ENCODE measurements at places on chromosomes 11 and 22.

DNA sequence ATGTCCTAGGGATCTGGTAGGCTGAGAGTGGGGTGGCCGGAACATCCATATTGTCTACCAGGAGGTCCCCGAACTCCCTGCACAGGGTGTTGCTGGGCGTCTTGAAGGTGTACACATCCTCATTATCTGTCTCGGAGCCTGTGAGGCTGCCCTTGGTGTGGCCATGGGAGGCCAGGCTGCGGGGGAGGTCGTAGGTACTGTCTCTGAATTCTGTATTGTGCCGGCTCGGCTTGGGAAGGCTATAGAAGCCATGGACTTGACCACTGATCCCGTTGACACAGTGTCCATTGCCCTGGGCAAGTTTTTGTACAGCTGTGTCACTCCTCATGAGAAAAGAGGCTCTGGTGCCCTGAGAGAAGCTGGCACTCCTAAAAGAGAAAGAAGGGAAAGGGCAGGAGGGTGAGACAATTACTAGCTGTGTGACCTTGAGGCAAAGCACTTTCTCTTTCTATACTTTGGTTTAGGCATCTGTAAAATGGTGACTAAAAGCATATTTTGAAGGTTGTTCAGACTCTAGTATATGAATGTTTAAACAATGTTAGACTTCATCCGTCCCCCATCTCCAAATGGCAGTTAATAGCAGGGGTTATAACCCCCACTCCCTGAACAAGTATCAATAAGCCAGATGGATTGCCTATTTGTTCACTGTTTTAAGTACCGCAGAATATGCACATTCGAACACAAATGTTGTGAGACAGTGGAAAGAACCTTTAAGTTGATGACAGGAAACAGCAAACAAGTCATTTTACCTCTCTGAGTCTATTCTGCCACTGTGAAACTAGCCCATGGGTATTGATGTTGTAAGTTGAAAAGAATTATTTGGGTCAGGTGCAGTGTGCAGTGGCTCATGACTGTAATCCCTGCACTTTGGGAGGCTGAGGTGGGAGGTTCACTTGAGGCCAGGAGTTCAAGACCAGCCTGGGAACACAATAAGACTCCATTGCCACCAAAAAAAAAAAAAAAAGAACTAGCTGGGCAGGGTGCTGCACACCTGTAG is 38.3 kb downstream of the USP35 start:
- DNase-seq: no peak

DNA sequence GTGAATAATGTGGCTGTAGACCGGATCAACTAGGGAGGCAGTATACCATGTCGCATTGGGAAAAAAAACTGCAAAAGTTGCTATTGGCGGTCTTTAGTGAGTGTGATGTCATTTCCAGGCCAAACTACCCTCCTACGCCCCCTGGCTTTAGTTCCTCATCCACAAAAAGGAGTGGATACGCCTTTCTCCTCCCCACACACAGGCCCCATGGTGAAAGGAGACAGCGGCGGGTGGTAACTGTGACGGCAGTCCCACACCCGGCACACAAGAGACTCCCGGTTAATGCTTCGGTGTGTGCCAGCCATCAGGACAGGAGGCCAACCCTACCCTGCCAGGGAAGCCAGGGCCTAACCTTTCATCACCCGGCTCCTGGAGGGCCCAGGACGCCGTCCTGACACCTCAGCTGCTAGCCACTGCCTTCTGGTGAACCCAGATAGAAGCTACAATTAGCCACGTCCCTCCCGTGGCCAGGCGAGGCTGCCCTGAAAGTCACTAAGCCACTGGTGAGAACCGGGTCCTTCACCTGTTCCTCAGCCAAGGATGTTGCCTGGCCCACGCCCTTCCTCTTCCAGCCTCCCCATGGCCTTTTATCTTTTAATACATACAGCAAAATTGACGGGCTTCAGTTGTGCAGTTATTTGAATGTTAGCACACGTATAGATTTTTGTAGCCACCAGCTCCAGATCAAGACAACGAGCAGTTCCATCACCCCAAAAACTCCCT is 10.8 kb downstream of the TP53I11 start:
- DNase-seq: no peak

- no peak for DNase-seq
Observed at GRCh38 chr11:5223686-5224085, 3.2 kb downstream of the HBB start.

DNA sequence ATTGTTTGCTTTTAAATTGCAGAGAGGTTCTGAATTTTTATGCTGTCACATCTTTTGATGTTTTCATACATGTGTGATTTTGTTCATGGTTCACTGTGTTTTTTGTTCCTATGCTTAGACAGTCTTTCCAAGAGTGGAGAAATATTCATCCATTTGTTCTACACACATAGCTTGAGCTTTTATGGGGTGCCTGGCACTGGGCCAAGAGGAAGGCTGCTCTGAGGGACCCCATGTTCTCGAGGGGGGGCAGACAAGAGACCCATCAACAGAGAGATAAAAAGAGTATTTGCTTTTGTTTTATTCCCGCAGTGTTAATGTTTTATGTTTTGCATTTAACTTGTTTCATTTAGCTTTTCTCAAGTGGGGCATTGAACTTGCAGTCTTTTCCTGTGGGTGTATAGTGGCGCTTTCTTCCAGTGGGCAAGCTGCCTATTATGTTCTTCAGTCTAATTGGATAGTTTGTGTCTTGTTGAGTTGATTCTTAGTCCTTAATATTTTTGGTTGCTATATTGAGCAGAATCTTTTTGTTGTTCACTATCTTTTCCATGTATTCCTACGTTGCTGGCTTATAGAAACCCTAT is 57.7 kb downstream of the CABIN1 start:
- DNase-seq: no peak

DNA sequence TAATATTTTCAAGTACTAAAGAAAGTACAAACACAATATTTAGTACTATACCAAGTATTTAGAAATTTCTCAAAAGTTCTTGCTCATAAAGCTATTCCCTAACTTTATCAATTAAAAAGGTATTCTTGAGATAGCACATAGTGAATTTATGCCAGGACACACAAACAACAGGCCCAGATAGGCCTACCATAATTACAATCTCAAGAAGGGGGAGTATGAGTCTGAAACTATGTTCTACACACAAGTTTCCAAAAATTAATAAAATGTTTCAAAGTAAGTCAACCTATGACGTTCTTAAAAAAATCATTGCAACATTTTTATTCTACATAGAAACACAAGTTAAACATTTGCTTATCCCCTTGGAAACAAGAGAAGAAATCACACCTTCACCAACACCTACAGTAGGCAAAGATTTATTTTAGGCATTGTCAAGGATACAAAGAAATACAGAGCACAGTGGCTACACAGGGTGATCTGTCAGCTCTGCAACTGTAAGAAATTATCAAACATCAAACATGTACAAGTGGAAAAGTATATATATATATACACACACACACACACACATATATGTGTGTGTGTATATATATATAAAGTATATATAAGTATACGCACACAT is 843.9 kb upstream of the CCDC90B start:
- DNase-seq: no peak

DNA sequence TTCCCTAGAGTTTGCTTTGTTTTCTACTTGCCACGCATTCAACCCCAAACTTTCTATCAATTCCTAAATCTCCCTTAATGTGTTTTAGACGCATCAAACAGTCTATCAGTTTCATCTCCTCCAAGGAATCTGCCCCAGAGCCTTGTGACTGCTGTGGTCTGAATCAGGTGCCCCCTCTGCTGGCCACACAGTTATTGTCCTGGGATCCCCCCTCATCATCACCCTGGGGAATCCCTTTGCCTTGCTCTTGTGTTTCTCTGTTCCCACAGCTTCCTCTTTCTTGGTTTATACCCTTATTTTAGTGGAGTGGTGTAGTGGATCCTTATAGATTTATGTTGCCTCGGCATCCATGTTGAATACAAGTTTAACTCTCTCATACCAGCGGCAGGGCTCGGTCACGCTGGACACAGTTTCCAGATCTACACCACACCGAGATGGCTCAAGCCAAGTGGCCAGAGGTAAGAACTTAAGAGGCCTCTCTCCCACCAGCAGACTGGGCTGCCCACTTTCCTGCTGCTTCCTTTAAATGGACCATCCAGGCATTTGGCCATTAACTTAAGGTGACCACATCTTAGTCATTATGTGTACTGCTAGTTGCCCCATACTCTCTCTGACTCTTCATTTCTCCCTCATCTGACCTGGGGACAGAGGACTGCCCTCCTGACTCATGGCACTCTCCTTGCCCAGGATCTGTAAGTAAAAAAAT is 8.2 kb downstream of the UPB1 start:
- peak; percentile 37 for DNase-seq

- DNase-seq: no peak
Observed at GRCh38 chr11:98940913-98941312, 79.8 kb upstream of the CNTN5 start.

GRCh38 chr11:122509091-122509490 is 146.4 kb upstream of the UBASH3B start:
- DNase-seq: no peak

DNA sequence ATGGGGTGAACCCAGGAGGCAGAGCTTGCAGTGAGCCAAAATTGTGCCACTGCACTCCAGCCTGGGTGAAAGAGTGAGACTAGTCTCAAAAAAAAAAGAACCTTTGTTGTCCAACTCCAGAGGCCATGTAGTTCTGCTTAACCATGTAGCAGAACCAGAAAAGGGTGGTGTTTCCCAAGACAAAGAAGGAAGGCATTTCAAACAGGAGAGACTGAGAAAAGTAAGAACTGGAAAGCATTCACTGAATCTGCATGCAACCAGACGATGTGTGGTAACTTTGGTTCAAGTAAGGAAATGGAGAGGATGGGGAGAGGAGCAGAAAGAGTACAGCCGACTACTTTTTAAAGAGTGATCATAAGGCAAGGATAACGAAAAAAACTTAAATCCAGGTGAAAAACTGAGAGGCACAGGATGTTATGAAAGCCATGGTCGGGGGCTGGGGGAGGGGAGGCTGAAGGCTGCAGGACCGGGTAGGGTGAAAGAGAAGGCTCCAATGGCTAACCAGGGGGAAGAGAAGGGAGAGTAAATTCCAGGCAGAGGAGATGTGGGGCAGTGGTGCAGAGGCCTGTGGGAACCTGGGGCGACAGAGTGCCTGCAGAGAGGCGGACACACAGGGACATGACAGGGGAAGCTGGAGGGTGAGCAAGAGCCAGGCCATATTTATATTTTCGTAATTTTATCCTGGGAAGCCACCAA is 48.8 kb downstream of the MAPK1 start:
- DNase-seq: no peak

GRCh38 chr11:12275818-12276217 is 101.6 kb upstream of the PARVA start:
- no peak for DNase-seq

DNA sequence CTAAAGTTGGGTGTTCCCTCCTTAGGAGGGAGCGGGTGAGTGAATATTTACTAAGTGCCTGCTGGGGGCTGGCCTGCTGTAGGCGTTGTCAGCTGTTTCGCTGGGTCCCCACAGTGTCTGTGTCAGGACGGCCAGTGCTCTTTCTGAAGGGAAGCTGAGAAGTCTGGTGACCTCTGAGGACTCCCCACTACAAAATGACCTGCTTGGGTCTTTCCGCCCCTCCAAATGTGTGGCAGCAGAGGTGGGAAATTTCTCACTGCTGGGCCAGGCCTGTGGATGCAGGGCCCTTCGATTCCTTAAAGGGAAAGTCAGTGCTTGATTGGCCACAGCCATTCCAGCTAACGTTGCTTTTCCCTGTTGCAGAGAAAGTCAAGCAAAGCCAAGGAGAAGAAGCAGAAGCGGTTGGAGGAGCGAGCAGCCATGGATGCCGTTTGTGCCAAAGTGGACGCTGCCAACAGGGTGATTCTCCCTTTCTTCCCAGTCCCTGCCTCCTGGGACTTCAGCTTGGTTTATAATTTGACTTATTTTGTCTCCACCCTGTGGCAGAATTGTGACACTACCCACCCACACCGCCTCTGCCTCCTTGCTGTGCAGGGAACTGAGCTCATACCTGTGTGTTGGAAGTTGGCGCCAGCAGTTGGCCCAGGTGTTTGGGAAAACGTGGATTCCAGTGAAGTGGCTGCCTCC is 6.8 kb downstream of the NAA40 start:
- no peak for DNase-seq

DNA sequence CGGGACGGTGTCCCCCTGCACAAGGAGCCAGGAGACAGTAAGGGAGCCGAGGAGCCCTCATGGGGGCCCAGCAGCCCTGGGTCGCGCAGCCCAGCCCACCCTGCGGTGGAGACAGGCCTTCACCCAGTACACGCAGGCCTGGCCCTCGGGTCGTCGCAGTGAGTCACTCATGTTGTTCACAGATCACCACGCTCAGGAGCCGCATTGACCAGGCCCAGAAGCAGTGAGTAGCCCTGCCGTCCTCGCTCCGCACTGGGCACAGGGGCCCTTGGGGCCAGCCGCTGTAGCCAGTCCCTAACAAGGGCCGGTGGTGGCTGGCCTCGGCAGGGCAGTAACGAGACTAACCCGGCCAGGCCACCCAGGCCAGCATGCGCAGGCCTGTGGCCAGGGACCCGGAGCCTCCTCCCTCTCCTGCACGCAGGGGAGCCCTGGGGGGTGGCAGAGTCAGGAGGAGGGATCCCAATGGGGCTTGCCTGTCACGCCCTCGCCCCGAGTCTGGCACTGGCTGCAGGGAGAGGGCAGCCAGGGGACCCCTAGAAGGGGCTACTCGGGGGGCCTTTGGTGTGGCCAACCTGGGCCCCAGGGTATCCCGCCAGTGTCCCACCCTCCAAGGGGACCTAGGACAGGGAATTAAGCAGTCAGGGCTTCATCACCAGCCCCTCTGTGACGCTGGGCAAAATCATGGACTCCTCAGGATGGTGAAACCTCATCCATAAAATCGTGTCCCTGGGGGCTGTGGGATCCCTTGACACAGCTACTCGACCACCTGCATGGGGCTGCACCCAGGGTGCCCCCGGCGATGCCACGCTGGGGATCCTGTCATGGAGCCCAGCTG is 10.1 kb upstream of the MRPL23 start:
- no peak for DNase-seq

GRCh38 chr11:130561441-130561881 is 113.0 kb downstream of the ADAMTS15 start:
- DNase-seq: no peak

DNA sequence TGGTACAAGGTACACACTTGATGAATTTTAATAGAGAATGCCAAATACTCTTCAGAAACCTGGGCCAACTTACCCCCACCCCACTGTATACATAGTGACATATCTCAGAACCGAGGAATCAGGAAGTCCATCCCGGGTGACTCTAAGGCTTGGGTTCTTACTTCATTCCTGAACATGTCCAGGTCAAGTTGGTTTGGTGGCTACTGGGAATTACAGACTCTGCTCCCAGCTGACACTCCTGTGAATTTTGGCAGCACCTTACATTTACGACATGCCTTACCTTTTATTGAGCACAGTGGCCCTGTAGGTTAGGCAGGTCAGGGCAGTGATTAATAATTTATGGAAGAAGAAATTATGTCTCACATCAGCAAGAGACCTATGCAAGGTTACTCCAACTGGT is 70.1 kb upstream of the LDLRAD3 start:
- DNase-seq: no peak

- no peak for DNase-seq
Observed at GRCh38 chr11:47393163-47394049, 15.0 kb upstream of the SLC39A13 start.

GRCh38 chr11:122264121-122264520 is 148.1 kb upstream of the BLID start:
- no peak for DNase-seq
